ENCODE measurements at places on chromosomes 13 and 19. TPM values are rescaled to one million over a fixed set of nuclear protein-coding genes. Genes with fewer than 3 reads are reported as not detected.

IGLON5 gene
- 0.25 TPM for polyA plus RNA-seq

PCDH20 gene
- polyA plus RNA-seq = 0.99 TPM

ANGPTL8 gene
- 21.4 TPM for polyA plus RNA-seq

ANO8 gene
- 5.8 TPM for polyA plus RNA-seq

ZNF471 gene
- polyA plus RNA-seq = 6.8 TPM

ERICH6B gene
- polyA plus RNA-seq = not detected

GPC5 gene
- polyA plus RNA-seq = 0.06 TPM

Measured in urinary bladder (tissue), 4 donors.